ENCODE measurements at places on chromosomes 12 and 14.

DNA sequence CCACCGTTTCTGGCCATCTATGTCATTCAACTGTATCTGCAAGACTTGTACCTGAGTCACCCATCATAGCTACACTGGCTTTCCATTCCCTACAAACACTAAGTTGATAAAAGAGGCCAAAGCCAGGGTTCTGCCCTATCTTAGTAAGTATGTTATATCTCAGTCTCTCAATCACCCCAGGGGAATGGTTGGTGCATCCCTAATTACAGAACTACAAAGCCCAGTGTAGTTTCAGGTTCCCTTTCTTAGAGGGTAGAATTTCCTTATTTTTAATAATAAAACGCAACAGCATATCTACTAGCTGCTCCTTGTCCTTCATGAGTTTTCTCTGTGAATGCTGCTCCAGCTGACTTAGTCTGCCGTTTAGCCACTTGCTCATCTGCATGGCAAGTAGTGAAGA is 57.6 kb downstream of the ST8SIA1 start:
- DNase-seq, result no peak

- no peak for DNase-seq
Measured at GRCh38 chr14:69137843-69138535, 14.9 kb downstream of the DCAF5 start.

DNA sequence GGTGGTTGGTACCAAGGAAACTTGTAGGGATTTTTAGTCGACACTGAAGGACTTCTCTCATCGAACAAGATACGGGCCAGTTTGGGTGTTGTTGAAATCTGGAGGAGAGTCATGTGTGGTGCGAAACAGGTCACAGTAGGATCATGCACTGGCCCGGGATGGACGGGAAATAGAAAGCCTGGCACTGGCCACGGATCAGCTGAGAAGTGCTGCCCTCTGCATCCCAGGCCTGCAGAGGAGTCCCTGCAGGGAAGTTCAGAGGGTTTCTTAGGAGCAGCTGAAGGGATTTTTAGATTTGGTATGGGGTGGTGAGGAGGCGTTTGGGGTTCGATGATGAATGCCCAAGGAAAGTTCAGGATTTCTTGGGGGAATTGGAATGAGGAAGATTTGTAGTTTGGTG is 63.1 kb downstream of the TSPAN9 start:
- DNase-seq, result no peak

DNA sequence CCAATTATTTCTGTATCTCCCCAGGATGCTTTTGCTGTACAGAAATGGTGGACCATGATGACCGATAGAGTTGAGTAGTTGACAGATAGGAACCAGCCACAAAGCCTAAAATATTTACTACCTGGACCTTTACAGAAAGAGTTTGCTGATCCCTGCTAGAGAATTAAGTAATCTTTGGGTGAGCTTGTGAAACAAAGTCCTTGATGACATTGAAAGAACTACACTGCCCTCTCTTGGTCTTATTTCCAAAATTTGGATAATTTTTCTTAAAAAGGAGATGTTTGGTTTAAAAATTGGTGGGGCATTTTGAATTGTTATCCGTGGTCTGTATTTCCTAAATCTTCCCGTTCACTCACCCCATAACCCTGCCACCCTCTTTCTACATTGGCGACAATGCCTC is 13.7 kb upstream of the TCTN1 start:
- DNase-seq, result no peak

DNA sequence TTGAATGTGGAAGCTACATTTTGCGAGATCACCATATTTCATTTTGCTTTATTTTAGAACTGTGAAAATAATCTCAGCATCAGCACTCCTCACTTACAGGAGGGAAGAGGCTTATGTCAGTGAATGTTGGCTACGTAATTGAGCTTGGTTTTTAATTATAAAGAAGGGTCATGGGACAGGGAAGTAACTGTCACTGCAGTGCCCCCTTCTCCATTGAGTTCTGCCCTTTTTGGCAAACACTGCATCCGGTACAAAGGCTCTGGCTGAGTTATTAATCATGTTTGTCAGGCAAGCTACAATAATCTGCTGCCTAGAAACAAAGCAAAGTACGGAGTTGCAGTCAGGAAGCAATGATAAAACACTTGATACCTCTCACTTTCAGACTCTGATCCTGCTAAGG is 546.7 kb downstream of the SNAPC1 start:
- no peak for DNase-seq

- no peak for DNase-seq
Measured at GRCh38 chr14:47300796-47301195, 374.6 kb downstream of the MDGA2 start.

GRCh38 chr14:46582826-46583225 is 68.8 kb downstream of the RPL10L start:
- no peak for DNase-seq

DNA sequence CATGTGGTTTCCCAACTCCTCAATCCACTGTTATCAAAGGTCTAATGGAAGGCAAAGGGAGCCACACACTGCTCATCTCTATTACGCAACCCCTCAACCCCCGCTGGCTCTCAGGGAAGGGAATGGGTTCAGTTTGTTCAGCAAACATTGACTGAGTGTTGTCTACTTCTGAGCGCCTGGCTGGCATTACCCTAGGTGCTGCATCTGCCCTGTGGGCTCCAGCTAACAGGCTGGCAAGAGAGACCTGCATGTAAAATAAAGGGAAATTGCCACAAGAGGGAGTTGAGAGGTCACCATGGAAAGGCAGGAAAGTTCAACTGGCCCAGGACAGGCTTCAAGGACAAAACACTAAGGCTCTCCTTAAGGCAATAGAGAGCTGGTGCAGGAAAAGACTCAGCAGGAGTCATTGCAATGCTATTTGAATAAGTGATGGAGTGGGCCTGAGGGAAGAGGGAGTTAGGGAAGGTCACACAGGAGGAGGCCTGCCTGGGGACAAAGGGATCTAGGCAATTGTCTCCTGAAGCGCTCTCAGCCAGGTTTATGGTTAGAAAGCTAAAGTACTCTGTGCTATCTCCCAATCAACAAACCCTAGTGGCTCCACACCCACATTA is 5.5 kb upstream of the ZNF740 start:
- no peak for DNase-seq

GRCh38 chr12:32820376-32820931 is 64.8 kb upstream of the YARS2 start:
- DNase-seq, result no peak

GRCh38 chr12:94560431-94561221 is 89.7 kb downstream of the TMCC3 start:
- no peak for DNase-seq

GRCh38 chr12:12384571-12385340 is 27.9 kb downstream of the BORCS5 start:
- DNase-seq, result no peak

DNA sequence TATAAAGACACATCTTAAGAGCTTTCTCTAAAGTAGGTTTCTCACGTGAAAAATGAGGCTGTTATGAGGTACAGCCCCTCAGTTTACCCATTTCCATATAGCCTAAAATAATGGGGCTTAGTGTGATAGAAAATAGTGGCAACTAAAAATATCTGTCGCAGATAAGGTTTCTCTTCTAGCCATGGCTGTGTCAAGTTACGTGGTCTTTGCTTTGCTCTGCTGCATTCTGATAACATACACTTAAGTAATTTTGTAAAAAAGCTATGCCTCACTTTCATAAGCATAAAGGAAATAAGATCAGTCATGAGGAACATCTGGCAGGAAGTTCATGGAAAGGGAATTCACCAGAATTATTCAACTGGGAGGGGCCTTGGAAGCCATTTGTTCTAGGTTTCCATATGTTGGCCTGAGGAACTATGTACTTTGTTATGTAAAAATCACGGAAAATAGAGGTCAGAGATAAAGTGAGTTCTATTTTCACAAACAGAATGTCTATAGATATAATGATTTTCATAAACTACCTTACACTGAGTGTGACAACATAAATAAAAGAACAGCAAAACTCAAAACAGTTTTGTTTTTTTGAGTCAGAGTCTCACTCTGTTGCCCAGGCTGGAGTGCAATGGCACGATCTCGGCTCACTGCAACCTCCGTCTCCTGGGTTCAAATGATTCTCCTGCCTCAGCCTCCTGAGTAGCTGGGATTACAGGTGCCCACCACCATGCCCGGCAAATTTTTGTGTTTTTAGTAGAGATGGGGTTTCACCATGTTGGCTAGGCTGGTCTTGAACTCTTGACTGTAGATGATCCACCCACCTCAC is 195.6 kb upstream of the KRR1 start:
- no peak for DNase-seq

DNA sequence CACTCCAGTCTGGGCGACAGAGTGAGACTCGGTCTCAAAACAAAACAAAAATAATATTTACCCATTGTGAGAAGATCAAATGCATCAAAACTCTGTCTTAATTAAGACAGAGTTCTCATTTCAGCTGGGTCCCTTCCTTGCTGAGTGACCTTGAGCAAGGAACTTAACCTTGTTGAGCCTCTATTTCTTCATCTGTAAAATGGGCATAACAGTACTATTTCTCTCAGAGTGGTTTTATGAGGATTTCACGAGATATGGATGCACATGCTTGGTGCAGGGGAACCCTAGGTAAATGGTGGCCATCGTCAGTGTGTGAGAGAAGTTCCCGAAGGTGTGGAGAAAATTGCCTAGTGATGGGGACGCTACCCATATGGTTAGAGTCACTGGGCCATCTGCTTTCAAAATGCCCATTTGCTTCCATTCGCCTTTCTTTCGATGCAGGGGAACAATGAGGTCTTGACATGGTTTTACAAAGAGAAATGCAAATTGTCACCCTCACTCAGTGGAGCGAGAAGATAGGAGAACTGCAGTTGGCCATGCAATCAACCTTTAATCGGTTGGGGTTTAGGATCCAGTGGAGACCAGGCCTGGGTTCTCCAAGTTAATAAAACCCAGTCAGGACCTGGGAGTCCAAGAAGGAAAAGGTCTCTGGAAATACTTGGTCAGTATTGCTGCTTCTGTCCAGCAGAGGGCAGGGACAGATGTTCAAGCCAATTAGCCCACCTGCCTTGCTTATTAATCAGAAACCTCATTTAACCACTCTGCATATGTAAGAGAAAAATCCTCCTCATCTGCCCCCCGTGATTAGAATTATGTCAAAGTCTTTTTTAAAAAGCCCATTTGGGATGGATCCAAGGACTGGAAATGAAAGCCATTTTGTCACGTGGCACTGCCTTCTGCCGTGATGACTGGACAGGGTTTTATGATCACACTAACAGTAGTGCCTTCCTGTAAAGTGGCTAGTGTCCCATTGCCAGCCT is 37.2 kb downstream of the CFAP251 start:
- DNase-seq, result no peak

GRCh38 chr14:94394025-94394493 is 5.7 kb upstream of the SERPINA1 start:
- no peak for DNase-seq

- no peak for DNase-seq
Measured at GRCh38 chr14:39472078-39472477, 39.8 kb upstream of the FBXO33 start.

- no peak for DNase-seq
Measured at GRCh38 chr14:64826333-64826732, 53.4 kb downstream of the SPTB start.

DNA sequence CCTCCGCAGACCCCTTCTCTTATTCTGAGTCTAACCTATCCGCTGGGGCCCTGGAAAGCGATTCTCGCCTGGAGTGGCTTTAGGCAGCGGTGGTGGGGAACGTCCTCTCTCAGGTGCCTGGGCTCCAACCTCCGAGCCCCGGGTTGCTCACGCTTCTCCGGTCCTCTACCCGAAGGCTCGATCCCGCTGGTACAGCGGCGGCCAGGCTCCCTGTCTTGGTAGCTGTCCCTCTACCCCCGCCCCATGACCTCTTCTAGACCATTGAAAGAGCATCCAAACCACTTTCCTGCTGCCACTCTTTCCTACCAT is 505 bp upstream of the HEBP1 start:
- DNase-seq, result no peak

DNA sequence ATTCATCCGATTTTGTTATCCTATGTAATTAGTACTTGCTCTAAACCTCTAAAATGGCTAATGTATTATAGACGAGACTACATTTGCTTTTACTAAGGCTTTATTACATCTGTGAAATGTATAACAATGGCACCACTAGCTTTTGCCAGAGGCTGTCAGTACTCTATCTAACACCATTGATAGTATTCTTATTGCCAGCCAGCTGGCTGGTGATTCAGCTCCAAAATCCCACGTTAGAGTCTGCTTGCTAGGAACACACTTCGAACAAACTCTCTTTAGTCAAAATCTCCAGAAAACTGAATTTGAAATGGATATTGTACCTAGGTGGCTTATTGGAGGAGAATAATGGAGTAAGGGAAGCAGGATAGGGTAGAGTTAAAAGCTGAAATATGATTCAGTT is 839.2 kb downstream of the SLC6A15 start:
- DNase-seq, result no peak

- DNase-seq, result no peak
Measured at GRCh38 chr12:43331935-43332334, 220.1 kb downstream of the ADAMTS20 start.

GRCh38 chr14:88660056-88660455 is 97.2 kb downstream of the ZC3H14 start:
- no peak for DNase-seq

DNA sequence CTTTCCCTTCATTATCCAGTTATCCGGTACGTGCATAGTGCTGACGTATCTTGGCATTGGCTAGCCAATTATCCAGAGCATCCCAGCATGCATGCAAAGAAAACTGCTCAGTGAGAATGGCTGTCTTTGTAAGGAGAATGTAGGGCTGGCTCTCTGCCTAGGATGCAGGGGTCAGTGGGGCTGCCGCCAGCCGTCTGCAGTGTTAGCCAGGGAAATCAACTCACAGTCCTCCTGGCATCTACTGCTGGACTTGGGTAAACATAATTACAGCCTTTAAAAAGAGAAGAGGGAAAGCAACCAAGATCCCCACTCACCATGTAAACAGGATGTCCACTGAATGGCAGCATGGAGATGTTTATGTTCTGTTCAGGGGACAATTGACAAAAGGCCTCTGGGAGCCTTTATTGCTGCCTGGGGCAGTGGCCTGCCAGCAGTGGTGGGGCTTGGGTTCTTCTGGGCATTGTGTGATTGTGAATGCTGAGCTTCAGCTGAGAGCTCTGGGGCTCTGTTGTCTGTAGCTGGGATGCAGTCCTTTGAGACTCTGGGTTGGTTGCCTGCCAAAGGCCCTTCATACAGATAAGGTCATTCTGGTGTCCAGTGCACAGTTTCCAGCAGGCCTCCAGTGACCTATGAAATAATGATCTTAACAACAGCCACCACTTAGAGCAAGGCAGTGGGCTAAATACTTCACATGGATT is 121.8 kb downstream of the TBC1D30 start:
- DNase-seq, result no peak

GRCh38 chr12:3122841-3123678 is 45.9 kb downstream of the TSPAN9 start:
- no peak for DNase-seq

DNA sequence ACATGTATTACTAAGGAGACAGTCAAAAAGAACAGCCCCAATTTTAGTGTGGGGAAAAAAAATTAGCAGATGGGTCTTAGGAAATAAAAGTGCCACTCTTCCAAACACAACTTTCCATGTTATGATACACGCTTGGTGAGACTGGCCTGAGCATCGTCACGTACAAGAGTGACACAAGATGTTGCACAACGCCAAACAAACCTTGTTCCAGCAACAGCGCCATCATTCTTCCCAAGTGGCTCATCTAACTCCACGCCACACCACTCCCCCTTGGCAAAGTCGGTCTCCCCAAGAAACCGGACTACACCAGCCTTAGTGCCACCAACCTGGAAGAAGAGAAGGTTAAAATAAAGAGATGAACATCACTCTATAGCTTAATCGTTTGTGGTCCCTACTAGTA is 58.7 kb downstream of the CLIP1 start:
- DNase-seq, result no peak

- DNase-seq, result no peak
Measured at GRCh38 chr14:51039252-51039651, 55.7 kb downstream of the TRIM9 start.
